ENCODE measurements at places on chromosomes 2 and 18.
A peak's percentile ranks its signal among the peaks of the same experiment; 100 is the strongest.

- DNase-seq = no peak
Observed at GRCh38 chr2:195410074-195410671, 246.9 kb upstream of the SLC39A10 start.

DNA sequence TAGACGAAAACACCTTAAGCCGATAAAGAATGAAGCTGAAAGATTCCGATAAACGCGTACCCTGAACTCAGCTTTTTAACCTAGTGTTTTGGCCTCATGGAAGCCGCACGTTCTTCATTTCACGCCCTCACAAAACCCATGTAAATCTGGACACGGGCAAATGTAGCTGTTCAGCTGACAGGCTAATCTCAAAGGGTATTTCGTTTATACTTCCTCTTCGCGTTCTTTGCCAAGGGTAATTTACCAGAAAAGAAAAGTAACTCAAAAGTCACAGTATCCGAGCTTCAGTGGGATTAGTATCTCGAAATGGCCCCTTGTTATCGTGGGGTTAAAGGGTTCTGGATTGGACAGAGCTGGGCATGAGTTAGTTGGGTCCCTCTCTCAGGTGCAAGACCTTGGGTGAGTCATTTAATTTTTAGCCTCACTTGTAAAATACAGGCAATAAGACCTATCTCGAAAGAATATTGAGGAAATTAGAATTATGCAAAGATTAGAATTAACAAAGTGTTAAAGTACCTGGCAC, 22.0 kb upstream of the STPG4 start:
- DNase-seq = no peak

DNA sequence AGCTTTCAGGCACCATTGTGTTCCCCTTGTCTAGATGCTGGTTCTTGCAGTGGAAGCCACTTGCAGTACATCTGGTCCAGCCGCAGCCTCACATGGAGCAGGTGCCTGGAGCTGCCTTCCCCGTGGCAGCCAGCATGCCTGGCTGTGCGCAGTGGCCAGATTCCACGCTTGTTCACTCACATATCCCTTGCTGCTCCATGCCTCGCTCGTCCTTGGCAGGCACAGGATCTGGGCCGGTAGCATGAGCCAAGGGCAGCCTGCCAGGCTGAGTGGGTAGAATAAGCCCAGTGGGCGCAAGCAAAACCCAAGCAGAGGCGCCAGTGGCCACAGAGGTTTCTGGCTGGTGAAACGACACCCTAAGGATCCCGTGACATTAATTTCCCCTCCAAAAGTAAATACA, 20.6 kb downstream of the TMX3 start:
- DNase-seq = no peak

DNA sequence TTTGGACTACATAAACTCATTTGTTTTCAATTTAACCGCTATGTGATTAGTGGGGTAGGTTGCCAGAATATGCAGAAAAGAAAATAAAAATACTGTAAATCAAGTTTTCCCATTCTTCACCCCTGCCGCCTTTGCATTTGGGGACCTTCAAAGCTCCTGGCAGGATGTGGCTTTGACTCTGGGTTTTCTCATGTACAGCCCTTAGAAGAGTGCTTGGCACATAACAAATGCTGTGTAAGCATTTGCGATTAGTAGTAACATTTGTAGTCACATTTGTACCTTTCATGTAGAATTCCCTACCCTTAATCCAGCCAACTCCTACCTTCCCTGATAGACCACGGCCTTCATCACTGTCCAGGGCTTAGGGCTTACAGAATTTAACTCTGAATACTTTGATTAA, 262.6 kb downstream of the MREG start:
- DNase-seq = no peak

DNA sequence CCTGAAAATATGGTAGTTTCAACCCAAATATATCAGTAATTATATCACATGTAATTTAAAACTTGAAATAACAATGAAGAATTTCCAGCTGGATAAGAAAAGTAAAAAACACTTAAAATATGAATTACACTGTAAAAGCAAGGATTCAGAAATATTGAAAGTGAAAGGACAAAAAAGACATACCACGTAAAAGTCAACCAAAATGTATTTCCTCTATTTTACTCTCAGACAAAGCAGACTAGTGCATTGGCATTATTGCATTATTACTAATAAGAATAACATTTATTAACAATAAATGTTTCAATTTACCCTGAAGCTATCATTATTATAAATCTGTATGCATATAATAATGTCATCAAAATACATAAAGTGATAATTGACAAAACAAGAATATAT, 445.1 kb upstream of the TRIB2 start:
- no peak for DNase-seq

DNA sequence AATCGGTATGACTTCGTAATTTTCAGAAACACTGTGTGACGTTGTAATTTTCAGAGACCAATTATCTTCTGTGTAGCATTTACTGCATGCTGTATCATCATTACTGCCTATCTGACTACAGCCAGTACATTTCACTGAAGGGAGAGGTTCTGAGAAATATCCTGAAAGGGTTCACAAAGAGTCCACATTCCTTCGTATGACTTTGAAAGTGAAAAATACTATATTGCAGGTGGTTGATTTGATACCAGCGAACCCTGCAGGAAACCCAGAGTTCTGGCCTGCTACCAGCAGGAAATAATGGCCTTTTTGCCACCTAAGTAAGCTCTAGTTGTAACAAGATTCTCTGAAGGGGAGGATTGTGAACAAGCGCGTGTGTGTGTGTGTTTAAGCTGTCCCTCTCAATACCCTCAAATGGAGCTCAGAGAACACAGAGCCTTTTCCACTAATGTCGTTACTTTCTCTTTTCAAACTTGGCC, 155.5 kb downstream of the ARHGAP28 start:
- no peak for DNase-seq

GRCh38 chr2:71749671-71750101, 296.3 kb downstream of the DYSF start:
- no peak for DNase-seq

DNA sequence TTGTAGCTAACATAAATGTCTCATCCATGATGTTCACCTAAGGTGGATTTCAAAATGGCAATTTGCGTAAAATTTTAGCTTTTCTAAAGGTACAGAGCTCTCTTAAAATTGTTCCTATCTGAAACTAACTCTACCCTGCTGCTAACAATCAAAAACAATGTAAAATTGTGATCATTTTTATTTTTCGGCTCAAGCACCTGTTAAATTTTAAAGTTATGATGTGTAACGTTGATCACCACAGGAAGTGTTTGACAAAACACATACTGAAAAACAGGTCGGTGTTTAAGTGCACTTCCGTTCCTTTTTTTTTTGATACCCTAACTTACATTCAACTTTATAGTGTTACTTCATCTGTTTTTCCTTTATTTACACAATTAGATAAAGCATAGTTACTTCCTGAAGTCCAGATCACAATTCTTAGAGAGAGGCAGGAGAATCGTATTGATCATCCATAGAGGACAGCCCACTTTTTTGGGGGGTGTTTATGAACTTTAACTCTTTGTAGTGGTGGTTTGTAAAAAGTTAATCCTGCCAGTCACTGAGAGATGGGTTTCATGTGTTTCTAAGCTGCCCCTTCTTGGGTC, 6.0 kb upstream of the NCK2 start:
- no peak for DNase-seq

DNA sequence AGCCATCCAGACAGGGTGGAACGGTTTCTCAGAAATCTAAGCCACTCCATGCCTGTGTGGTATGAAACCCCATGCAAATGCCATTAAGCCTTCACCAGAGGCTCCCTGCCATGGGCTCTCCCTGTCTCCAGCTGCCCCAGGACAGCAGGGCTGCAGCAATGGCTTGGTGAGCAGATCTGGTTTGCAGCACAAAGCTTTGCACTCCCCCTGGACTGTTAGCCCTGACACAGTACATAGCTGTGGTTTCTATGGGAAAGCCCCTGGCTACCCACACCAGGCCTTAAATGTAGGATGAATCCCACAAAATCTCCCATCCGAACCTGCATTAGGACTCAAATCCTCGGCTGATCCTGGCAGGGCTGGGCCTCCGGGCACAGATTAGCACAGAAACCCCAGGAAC, 291.6 kb downstream of the TNS1 start:
- DNase-seq = no peak

- DNase-seq = no peak
Observed at GRCh38 chr2:196442211-196442610, 197.3 kb upstream of the CCDC150 start.

GRCh38 chr2:101199251-101199791, 48.1 kb upstream of the TBC1D8 start:
- peak; percentile 80 for DNase-seq

- peak; percentile 77 for DNase-seq
Observed at GRCh38 chr2:108593547-108594098, 59.4 kb downstream of the LIMS1 start.

GRCh38 chr2:191835539-191836350, 11.1 kb downstream of the CAVIN2 start:
- DNase-seq = peak; percentile 30

All from HS-5 (cell line).